ENCODE measurements at places on chromosomes 16 and 17.

DNA sequence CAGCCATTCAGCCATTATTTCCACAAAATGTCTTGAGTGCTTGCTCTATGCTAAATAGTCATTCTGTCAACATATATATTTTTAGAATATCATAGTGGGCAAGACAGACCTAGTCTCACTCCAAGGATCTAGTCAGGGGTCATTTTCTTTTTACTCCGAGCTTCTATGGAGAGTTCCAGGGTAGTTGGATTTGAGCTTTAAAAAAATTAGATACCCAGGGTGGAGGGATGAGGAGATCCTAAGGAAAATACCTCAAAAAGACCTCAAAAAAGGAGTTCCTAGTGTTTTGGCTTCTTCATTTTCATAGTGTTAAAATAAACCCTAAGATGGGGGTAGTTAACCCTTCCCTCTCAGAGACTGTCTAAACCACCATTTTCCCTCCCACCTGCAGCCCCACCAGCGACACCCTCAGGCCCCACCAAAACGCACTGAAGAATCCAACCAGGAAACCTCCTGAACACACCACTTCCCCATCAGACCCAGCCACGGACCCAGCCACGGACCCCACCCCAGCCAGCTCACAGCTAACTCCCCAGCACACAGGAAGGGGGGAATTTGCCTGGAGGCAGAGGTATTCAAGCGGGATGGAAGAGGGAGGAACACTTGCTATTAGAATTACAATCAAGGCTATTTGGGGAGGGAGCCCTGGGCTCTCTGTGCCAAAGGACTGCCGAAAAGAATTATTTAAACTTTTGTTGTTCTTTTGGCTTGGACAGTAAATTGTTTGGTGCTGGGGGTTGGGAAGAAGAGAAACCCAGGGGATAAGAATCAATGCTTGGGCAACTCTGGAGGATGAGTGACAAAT lies 2.2 kb downstream of the ETV4 start:
- DNase-seq = no peak

- no peak for DNase-seq
These were observed 24.5 kb downstream of the RCVRN start for GRCh38 chr17:9880582-9880999.

DNA sequence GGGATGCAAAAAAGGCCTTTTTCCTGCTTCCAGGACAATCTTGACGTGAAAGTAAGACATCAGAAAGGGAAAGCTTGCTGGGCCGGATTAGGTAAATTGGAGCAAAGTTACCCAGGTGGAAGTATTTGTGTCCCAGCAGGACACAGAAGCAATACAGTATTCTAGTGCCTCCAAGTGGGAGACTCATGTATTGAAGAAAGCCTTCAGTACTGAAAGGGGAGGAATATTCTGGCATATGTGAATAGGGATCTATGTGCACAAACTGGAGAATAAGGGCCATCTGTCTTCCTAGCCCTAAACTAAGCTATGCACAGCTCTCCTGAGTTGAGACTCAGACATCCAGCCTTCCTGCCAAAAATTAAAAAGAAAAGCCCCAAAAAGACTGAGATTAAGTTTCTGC lies 327.3 kb upstream of the CDH8 start:
- DNase-seq = no peak

DNA sequence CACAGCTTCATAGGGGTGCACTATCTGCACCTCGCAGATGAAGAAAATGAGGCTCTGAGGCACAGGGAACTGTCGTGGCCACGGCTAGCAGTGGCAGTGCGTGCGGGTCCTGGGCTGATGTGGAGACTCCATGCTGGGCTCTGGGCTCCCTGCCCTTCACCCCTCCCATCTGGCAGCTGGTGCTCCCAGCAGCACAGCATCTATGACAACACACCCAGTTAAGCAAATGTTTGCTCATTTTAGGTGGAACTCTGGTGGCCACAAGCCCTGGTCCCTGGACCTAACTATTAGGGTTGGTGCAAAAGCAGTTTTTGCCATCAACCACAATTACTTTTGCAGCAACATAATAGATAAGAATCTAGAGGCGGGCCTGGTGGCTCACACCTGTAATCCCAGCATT lies 30.9 kb downstream of the IFT140 start:
- no peak for DNase-seq

- no peak for DNase-seq
These were observed 57.8 kb upstream of the TMEM97 start for GRCh38 chr17:28261219-28261618.

DNA sequence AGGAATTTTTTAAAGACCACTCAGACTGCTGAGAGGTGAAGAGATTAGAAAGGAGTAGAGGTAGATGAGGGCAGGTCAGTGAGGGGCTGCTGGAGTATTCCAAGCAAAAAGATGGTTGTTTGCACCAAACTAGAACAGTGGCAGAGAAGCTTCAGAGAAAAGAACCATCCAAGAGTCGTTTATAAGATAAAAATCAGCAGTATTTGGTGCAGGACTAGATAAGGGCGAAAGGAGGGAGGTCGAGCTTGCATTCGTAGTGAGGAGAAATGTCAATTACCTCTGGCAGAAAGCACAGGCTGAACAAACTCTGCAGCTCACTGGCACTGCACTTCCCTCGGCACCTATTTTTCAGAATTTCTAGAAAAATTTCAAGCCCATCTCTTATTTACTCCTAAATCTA lies 9.6 kb downstream of the TEX2 start:
- no peak for DNase-seq

DNA sequence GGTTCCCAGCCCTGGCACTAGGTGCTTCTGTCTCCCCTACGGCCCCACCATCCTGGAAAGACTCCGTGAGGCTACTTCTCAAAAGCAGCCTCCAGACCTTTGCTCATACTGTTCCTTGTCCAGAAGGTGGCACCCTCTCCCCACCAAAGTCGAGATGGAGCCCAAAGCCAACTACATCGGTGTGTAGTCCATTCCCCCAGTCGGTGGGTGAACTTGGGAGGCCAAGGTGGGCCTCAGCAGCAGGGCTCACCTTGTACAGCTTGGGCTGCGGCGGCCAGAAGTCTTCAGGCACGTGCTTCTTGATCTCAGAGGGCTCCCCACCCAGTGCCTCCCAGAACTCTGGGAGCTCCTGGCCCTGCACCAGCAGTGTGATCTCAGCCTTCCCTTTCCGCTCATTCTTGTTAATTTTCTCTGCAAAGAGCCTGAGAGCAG lies 10.2 kb downstream of the FLII start:
- peak; percentile 76 for DNase-seq

DNA sequence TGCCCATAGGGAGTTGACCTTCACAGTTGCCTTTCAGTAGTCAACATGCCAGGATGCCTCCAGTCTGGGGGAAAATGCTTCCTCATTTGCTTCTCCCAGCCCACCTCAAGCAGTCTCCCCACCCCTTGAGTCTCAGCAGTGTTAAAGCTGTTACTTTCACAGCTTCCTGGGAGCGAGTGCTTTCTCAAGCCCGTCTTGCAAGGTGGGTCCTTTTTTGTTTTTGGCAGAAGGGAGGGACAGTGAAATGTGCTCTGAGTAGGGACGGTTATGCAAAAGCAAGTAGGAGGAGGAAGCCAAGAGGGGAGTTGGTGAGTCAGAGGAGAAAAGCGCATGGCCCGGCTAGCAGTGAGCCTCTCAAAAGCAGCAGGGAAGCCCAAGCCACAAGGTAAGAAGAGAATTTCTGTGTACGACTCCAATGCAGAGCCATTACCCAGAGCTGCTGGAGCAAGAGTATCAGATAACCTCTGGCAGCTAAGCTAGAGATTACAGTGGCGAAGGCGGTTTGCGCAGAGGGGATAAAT lies at the start of gene CHST4:
Gene CHST4 (plus strand): TSS at position 316 of the 521 bp plus-strand sequence. CDS start 10,252 bp downstream, outside the sequence.
- DNase-seq = no peak

- no peak for DNase-seq
These were observed 419.4 kb downstream of the PMP22 start for GRCh38 chr17:14845591-14846281.

DNA sequence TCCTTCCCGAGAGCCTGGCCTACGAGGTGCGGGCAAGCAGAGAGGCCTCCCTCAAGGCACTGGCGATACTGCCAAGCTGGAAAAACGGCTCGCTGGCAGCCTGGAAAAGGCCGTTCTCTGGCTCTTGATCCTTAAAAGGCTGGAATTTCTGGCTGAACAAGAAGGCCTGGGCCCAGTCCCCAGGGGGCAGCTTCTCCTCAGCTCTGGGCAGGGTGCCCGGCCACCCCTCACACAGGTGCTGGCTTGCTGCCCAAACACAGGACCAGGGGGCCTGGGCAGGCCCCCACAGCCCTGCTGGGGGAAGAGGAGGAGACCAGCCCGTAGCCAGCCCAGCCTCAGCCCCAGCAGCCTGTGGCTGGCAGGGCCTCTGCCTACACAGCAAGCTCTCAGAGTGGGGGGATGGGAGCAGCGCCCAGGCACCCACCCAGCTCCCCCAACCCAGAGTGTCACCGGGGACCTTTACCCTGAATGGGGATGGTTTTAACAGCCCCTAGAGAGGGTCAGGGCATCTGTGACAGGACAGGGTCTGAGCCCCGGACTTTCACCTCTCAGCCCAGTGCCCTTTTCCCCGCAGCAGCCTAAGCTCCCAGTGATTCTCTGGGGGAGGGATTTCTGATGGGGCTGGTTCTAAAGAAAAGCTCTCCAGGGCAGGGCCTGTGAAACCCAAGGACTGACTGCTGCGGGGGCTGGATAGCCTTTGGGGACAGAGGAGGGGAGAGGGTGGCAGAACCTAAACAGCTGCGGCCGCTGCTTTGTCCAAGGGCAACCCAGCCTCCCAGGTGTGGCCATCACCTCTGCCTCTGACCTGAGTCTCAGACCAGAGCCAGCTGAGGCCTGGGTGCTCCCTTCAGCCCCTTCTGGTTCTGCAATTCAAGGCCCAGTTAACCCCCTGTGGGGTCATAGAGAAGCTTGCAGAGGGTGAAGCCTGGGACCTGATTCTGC lies 38.6 kb upstream of the TOB1 start:
- no peak for DNase-seq

- peak; percentile 77 for DNase-seq
These were observed 23.4 kb upstream of the SREBF1 start for GRCh38 chr17:17859909-17860765.

GRCh38 chr17:48878920-48879898 lies 13.4 kb upstream of the ATP5MC1 start:
- DNase-seq = peak; percentile 79

DNA sequence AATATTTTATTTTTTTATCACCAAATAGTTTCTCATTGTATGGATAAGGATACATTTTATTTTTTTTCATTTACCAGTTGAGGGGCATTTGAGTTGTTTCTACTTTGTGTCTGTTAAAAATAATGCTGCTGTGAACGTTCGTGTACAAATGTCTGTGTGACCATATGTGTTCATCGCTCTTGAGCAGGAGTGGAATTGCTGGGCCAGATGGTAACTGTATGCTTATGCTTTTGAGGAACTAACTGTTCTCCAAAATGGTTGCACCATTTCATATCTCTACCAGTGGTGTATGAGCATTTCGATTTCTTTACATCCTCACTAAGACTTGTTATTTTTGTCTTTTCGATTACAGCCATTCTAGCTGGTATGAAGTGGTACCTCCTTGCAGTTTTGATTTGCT lies 212.5 kb upstream of the N4BP1 start:
- no peak for DNase-seq

GRCh38 chr16:29978564-29979270 lies 5.0 kb downstream of the TAOK2 start:
- DNase-seq = no peak

- no peak for DNase-seq
These were observed 808 bp upstream of the ALOX15 start for GRCh38 chr17:4642286-4642685.

DNA sequence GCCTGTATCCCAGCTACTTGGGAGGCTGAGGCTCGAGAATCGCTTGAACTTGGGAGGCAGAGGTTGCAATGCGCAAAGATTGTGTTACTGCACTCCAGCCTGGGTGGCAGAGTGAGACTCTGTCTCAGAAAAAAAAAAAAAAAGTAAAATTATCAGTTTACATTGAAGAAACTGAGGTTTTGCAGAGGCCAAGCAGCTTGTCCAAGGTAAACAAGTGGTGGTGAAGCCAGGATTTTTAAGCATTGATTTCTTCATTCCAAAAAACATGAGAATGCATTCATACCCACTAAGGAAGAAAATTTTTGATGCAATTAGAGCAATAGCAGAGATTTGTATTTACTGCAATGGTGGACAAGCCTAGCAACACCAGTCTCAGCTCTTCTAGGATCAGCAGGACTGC lies 52.7 kb downstream of the CENPV start:
- DNase-seq = no peak

DNA sequence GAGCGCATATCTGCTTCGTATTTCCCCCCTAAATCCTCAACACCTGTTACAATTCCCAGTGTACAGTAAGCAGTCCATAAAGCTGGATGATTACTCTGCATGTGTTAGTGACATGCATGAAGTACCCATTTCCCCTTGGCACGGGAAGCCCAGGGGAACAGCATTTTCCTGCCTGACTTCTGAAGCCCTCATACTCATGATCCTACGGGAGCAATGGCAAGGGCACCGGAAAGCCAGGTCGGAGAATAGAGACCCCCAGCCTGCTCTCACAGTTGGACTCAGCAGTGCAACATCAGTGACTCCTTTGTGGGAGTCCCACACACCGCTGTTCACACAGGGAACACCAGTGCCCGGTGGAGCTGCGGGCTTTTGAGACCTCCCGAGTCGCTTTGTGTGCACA lies 336.9 kb downstream of the CDH13 start:
- DNase-seq = no peak

DNA sequence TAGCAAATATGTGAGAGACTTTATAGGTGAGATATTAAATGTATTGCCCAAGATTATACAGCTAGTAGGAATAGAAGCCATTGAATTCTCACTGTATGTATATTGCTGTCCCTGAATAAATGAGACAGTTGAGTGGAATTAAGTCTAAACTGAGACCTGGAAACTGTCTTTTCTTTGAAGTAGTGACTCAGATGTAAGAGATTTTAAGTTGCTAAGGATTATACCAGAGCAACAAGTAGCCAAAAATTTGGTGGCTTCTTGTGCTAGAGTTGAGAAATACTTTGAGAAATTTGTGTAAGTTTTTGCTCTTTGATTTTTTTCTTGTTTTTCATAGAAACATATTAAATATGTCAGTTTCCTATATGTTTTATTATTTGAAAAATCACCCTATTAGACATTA lies 58.7 kb downstream of the TANC2 start:
- no peak for DNase-seq

DNA sequence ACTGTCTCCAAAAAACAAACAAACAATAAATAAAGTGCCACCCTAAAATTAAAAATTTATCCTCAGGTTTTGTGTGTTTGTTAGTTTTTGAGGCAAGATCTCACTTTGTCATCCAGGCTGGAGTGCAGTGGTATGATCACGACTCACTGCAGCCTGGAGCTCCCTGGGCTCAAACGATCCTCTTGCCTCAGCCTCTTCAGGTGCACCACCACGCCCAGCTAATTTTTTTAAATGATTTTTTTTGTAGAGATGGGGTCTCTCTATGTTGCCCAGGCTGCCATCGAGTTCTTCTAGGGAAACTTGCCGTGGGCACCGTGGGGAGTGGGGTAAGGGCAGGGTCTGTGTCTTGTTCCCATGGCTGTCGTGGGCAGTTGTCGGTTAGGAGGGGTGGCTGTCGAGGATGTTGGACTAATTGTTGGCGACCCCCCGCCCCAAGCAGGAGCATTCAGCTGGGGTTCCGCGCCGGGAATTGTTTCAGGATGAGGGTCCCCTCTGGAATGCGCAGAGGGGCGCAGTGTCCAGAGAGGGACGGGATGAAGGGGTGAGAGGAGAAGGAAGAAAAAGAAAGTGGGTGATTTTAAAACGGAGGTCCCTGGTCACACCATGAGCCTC lies 1.1 kb upstream of the RNF213 start:
- no peak for DNase-seq
